AG08395 (cell line): ENCODE measurements at places on chromosomes 4 and X.

- DNase-seq, result peak; percentile 52
These were observed 80.3 kb upstream of the LSM6 start for GRCh38 chr4:146095091-146095690.

- no peak for DNase-seq
These were observed 313.2 kb downstream of the PTTG2 start for GRCh38 chr4:38273407-38273806.

DNA sequence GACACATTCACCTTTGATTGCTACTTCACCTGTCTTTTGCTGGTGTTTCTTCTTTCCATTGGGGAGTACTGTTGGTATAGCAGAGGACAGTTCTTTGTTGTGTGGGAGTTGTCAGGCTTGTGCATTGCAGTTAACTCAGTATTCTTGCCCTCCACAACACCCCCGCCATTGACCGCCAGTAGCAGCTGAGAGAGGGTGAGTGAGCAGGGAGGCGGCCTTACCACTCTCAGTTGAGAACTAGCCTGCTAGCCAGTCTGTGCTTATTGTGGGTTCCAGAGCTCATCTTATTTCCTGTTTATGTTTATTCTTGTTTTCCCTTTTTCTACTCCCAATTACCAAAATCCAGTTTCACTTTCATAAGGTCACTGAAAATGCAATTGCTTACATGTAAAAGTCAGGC is 52.2 kb downstream of the STIM2 start:
- no peak for DNase-seq

- DNase-seq, result no peak
These were observed 33.6 kb upstream of the JADE1 start for GRCh38 chr4:128775916-128776315.

DNA sequence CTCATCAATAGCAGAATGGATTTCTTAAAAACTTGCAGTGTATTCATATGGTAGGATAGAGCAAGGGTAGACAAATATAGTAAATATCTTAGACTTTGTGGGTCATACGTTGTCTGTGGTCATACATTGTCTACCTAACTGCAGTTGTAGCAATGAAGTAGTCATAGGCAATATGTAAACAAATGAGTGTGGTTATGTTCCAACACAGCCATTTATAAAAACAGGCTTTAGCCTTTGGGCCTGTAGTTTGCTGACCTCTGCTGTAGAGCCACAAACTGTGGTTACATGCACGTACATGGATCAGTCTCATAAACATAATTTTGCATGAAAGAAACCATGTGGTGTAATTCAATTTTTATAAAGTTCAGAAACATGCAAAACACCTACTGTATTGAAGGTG is 98.9 kb downstream of the LARP1B start:
- DNase-seq, result no peak
